Stimulated activated CD8-positive, alpha-beta memory T cell treated with anti-CD3 and anti-CD28 coated beads, Interleukin-15, amount 100 ng/mL, for 1 hour (primary cell): ENCODE measurements at places on chromosomes 2 and 18.

GRCh38 chr2:150526827-150527226 lies 39.4 kb upstream of the RND3 start:
- DNase-seq, result no peak

- DNase-seq, result no peak
Measured at GRCh38 chr2:120654381-120655134, 81.1 kb upstream of the GLI2 start.

- DNase-seq, result no peak
Measured at GRCh38 chr2:69947325-69947931, 14.0 kb downstream of the ASPRV1 start.

- no peak for DNase-seq
Measured at GRCh38 chr18:26864658-26865057, 849 bp downstream of the AQP4 start.

- no peak for DNase-seq
Measured at GRCh38 chr18:54382733-54383252, 25.1 kb downstream of the C18orf54 start.

DNA sequence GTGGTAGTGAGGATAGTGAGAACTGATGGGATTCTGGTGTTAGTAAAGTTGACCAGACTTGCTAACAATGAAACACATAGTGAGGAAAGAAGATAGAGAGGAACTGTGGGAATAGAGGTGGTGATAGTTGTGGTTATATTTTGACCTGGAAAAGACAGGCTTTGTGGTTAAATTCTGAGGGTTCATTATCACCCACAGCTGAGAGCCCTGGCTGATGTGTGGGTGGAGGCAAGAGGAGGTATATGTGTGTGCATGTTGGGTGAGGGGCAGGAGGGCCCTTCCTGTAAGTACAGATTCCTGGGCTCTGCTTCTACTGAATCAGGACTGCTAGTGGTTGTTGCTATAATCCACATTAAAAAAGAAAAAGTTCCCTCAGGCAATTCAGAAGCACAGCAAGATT lies 26.2 kb upstream of the TMEM163 start:
- no peak for DNase-seq

GRCh38 chr2:71887196-71887595 lies 260.5 kb downstream of the CYP26B1 start:
- DNase-seq, result no peak

DNA sequence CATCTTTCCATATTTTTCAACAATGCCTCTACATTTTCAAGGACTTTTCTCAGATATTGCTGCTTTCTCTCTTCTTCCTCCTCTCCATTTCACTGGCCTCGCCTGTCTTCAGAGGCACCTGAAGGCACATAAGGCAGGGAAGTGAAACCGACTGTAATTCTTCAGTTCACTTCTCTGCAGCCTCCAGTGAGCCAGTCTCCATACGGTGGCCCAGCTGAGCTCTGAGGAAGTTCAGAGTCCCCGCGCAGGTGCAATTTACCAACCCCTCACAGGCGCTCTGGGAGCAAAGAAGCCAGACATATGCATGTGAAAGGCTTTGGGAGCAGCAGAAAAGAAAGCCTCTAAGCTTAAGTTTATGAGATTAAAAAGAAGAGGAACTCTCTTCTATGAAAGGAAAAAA lies 12.4 kb downstream of the KLHL14 start:
- no peak for DNase-seq

GRCh38 chr18:63730773-63731172 lies 28.0 kb downstream of the SERPINB11 start:
- DNase-seq, result no peak

- DNase-seq, result no peak
Measured at GRCh38 chr2:112712903-112713584, 7.8 kb upstream of the NT5DC4 start.

GRCh38 chr2:216486708-216487107 lies 11.9 kb upstream of the RPL37A start:
- DNase-seq, result no peak

DNA sequence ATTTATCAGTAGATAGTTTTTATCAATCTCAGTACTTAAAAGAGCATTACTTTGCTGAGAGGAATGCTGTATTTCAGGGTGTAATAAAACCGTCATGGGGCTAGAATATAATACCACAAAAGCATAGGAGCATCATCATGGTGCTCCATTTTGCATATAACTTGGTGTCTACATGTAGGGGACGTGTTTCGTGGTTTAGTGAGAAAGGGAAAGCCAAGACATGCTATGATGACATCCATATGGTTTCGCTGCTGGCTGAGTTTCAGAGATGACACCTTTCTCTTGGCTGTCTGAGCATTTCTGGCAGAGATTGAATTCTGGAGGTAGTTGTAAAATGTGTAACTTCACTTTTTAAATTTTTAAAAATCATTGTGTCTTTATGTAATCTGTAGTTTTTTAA lies 32.4 kb downstream of the WDR43 start:
- DNase-seq, result no peak

DNA sequence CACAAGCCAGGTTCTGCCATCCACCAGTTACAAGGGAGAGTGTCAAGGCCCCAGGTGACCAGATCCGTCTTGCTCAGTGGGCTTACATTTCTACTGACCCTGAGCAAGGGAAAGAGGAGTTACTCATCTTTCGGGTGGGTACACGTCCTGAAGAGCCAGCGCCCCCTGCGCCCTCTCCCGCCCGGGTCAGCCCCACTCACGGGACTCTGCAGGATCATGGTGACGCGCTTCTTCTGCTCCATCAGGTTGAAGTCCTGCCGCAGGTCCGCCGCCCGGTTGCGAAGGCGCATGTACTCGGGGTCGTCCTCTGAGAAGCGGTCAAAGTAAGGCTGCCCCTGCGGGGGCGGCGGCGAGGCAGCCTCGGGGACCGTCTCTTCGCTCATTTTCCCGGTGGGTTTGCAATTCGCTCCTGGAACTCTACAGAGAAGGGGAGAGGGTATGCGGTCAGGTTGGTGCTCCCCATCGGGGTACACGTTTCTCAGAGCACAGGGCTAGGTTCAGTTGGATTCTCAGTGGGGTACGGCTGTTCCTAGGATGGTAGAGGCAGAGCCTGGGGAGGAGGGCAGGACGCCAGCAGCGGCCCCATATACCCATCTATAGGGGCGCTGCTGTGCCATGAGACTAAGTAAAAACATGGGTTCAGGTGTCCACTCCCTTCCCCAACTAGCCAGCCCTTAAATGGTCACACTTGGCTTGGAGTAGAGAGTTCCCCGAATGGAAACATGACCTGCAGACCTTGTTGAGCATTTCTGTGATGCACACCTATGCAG lies 61.8 kb downstream of the ADD2 start:
- no peak for DNase-seq

DNA sequence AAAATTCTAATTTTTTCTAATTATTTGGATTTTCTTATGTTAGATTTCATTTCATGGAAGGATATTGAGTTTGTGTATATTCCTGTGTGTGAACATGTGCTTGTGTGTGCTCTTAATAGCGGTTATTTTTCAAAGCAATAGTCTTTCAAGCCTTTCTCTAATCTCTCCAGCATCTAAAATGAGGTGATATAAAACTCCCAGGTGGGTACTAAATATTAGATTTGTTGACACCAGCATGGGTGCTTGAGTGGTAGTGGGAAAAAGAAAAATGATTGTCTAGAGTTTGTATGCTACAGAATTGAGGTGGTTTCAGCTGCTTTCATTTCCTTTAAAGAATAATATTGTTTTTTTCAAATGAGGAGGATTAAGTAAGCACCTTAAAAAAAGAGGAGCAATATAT lies 296.8 kb downstream of the PARD3B start:
- DNase-seq, result no peak

- no peak for DNase-seq
Measured at GRCh38 chr18:38077229-38077628, 511.6 kb upstream of the CELF4 start.

DNA sequence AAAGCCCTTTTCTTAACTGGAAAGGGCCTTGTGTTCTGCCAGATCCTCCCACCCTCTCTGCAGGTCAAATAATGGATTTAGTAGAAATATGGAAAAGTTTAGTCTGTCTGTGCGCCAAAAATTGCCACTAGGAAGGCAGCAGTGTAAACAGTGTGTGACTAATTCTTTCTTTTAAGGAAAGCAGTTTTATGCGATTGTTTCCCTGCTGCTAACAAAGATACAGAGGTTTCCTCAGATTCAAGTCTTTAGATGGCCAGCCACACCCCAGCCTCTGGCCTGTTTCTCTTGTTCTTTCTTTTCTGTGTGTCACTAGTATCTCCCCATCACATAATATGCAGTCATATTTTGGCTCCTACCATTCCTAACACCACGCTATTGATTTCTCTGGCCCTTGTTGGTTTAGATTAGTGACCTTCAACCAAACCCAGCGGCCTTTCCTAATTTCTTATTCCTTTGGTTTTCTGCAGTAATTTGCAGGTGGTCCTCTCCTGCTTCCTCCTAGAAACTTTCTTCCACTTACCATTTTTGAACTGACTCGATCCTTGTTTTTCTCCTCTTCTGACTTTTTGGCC lies 157.4 kb downstream of the LTBP1 start:
- DNase-seq, result no peak

DNA sequence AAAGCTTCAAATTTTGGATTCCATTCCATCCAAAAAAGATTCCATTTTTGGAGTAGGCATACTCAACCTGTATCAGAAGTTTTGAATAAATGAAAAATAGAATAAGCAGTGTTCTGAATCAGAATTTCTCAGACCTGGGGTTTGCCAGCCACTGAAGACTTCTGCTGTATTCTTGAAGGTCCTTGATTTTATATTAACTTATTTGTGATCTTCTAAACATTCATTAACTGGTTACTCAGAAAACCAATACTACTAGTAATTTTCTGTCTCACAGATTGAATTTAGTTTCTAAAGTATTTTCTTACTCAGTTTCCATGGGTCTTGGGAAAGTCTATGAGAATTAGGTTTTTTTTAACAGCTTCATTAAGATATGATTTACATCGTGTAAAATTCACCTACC lies 60.9 kb downstream of the RIF1 start:
- no peak for DNase-seq

DNA sequence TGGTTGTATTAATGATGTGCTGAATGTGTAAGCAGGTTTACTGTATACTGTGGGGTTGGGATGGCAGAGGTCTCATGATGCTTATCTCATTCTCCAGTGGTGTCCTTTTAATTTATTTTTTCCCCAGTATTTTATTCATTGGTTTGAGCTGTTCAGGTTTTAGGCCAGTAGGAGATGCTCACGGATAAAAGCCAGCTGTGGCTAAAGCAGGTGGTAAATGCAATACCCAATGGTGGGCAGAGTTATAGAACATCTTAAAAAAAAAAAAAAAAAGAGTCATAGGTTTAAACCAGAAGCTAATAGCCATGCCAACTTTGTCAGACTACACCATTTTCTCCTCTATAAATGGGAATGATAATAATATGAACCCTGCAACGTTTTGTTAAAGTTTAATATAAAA lies 57.8 kb upstream of the NEUROD1 start:
- no peak for DNase-seq

- DNase-seq, result no peak
Measured at GRCh38 chr2:235981631-235982030, 186.6 kb downstream of the GBX2 start.

DNA sequence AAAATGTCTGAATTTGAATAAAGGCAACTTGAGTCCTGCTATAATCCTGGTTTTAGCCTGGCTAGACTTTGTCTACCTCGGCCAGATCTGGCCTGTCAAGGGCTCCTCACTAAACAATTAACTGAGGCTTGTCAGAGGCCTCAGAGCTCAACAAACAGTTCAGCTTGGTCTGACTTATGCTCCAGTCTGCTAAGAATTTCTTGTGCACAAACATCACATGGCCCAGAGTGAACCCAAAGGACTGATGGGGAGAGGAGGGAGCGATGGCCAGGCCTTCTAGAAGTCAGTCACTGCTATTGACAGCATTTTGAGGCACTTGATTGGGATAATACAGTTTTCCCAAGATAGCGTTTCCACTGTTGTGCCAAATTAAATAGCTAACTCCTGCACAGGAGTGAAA lies 555.1 kb upstream of the ID2 start:
- no peak for DNase-seq

DNA sequence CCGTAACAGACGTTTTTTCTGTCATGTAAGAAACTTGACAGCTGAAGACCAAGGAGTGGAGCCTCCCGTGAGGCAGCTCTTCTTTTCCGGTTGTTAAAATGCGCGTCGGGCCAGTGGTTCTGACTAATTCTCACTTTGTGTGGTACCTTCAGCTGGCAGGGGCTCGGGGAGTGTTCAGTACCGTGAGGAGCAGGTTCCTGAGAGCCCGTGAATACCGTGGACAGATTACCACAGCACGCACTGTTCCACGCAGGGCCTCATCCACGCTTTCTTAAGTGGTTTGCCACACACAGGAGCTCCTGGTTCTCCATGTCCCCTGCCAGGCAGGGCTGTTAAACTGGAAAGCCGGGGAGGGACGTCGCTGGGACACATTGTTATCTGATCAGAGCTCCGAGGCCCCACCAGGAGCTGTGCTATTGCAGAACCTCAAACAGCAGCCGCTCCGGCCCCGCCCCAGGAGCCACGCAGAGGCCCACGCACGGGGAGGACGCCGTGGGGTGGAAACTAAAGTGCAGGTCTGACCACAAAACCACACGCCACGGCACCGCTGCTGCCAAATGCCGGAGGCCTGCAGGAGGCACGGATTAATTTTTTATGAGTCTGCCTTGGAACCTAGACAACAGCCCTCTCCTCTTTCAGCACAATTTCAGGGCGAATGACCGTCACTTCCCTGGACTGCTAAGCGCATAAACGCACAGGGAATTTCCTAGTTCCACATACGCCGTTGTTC lies 43.3 kb downstream of the NFATC1 start:
- DNase-seq, result no peak

DNA sequence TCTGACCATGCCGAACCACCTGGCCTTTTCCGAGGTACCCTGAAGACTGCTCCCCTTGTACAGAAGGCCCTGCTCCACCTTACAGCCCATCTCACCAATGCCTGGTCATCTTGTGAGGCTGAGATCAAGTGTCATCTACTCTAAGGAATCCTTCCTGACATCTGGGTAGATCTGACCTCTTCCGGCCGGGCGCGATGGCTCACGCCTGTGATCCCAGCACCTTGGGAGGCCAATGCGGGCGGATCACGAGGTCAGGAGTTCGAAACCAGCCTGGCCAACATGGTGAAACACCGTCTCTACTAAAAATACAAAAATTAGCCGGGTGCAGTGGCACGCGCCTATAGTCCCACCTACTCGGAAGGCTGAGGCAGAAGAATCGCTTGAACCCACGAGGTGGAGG lies 2.1 kb upstream of the RIOK3 start:
- DNase-seq, result no peak

DNA sequence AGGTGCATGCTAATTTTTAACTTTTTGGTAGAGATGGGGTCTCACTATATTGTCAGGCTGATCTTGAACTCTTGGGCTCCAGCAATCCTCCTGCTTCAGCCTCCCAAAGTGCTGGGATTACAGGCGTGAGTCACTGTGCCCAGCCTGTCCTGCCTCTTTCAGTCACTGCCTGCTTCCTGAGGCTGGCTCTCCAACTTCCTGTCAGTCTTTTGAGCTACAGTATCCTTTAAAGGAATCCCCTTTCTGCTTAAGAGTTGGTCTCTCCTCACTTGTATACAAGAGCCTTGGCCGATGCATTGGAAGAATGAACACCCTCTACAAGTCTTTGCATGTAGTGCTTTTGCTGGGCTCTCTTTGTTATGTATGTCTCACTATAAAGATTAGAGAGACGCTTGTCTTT lies 88.4 kb upstream of the SMAD2 start:
- DNase-seq, result no peak

GRCh38 chr2:101597347-101597944 lies 100.1 kb upstream of the MAP4K4 start:
- no peak for DNase-seq

GRCh38 chr2:150127995-150128394 lies 359.5 kb downstream of the RND3 start:
- no peak for DNase-seq

- DNase-seq, result no peak
Measured at GRCh38 chr2:232502911-232503808, 15.5 kb upstream of the ECEL1 start.
